HCT116 (cell line): ENCODE measurements at places on chromosomes 2 and 18.

DNA sequence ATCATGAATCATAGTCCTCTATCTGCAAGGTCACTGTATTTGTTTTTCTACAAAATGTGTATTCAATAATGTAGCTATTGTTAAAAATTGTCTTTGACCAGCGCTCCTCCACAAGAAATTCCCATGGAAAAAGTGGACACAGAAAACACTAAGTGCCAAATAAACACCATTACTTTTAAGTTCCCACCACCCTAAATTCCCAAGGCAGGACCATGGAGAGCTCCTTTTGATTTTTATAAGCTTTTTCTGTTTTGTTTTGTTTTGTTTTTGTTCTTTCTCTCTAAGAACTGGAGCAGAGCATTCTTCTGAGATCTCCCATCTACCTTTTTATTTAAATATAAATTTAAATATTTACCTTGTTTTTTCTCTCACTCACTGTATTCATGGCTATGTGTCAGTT lies 44.5 kb downstream of the LRATD1 start:
- DNase-seq, result no peak

DNA sequence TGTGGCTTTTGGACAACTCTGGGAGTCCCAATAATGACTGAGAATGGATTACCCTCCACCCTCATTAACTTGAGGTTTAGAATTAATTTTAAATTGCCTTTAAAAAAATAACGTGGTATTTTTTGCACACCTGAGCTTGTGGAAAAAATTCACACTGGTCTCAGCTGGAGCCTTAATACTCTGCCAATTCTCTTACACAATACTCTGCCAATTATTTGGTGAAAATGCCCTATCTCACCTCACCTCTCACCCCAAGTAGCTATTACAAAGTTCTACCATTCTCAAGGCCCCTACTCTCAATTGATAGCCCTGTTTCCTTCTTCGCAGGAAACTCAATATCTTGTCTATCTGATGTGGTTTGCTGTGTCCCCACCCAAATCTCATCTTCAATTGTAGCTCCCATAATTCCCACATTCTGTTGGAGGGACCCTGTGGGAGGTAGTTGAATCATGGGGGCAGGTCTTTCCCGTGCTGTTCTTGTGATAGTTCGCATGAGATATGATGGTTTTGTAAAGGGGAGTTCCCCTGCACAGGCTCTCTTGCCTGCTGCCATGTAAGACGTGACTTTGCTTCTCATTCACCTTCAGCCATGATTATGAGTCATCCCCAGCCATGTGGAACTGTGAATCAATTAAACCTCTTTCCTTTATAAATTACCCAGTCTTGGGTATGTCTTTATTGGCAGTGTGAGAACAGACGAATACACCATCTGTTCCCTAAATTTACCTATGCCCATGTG lies 27.4 kb upstream of the C2orf69 start:
- DNase-seq, result no peak

GRCh38 chr2:110157153-110157793 lies 41.7 kb upstream of the MALL start:
- peak; percentile 66 for DNase-seq

GRCh38 chr2:183014005-183014404 lies 24.3 kb downstream of the NCKAP1 start:
- DNase-seq, result no peak

DNA sequence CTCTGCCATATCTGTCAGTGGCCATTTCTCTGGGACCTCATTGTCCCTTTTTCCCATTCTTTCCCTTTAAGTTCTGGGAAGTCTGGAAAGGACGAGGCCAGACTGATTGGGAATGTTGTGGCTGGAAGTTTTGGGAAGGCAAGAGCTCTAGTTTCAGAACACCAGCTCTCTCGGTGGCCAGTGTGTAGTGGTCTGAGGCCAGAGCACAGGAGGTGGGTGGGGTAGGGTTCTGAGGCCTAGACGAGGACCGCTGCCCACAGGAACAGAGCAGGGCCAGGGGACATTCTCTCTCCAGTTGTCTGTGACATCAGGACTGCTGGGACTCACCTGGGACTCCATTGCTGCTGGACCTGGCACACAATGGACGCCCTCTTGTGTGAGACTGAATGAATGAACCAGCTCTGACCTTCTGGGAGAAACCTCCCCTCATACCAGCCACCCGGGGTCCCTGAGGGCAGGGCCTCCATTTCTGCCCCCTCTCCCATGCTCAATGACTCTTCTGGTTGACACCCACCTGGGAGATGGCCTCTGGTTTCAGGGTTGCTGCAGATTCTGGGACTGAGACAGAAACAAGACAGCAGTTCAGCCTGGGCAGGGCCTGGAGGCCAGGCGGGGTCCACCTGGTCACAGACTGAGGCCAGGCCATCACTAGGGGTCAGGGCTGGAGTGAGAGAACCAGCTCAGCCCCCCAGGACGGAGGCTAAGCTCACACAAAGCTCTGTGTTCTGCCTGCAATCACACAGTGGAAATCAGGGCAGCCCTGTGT lies 8.4 kb upstream of the NPPC start:
- no peak for DNase-seq

GRCh38 chr2:193583638-193584400 lies 1389.1 kb upstream of the TMEFF2 start:
- peak; percentile 32 for DNase-seq

DNA sequence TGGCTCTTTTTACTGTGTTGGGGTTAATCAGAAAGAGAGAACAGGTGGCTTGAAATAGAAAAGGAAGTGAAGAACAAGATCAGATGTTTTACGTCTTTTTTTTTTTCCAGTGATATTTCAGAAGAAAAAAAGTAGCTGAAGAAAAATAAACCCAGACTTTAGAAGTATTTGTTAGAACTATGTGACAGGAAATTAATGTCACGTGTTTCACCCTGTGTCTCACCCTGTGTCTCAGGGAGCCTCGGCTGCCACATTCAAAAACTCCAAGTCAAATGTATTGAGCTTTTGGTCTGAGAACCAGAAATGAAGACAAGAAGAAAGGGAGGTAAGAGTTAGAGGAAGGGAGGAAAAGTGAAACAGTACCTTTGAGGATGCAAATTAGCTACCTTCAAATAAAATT lies 38.0 kb downstream of the AKAIN1 start:
- no peak for DNase-seq
